Activated CD4-positive, alpha-beta memory T cell treated with anti-CD3 and anti-CD28 coated beads for 36 hours (primary cell): ENCODE measurements at places on chromosomes 1 and 21. TPM values are rescaled to one million over a fixed set of nuclear protein-coding genes. Genes with fewer than 3 reads are reported as not detected.

OR6N1 gene
- not detected for total RNA-seq

DNA sequence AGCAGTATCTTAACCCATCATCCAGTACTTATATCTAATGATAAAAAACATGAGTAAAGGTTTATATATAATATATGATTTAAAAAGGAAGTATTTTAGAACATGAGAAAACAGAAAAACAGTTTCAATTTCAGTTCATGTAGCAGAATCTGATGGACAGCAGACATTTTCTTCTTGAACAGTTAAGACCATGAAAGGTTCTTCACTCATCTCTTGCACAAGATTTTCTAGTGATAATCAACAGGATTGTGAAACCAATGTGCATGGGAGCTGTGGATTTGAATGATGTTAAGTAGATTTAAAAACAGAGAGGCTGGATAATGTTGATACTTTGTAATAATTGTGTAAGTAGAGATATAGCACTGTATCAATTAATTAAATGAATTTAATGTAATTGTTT, 1297.6 kb downstream of the BRINP3 start:
- no peak for DNase-seq

GJB5 gene
- not detected for total RNA-seq

GRCh38 chr1:152449661-152450060, 35.6 kb upstream of the CRNN start:
- no peak for DNase-seq

DNA sequence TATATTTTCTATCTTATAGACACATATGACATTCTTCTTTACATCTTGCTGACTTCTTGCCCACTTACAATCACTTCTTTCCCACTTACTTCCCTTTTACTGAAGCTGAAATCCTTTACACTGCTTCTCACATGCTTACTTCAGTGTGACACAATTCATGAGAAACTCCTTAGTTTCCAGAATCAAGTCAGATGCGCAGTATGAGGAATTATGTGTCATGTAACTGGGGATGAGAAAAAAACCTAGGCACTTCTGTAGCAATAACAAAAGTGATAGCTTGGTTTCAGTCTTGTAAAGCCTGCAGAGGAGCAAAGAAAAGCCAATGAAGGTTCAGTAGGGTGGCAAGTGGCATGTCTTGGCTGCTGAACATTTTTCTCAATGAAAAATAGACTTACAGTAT, 566.2 kb upstream of the RGS18 start:
- no peak for DNase-seq

NR0B2 gene
- not detected for total RNA-seq

DNA sequence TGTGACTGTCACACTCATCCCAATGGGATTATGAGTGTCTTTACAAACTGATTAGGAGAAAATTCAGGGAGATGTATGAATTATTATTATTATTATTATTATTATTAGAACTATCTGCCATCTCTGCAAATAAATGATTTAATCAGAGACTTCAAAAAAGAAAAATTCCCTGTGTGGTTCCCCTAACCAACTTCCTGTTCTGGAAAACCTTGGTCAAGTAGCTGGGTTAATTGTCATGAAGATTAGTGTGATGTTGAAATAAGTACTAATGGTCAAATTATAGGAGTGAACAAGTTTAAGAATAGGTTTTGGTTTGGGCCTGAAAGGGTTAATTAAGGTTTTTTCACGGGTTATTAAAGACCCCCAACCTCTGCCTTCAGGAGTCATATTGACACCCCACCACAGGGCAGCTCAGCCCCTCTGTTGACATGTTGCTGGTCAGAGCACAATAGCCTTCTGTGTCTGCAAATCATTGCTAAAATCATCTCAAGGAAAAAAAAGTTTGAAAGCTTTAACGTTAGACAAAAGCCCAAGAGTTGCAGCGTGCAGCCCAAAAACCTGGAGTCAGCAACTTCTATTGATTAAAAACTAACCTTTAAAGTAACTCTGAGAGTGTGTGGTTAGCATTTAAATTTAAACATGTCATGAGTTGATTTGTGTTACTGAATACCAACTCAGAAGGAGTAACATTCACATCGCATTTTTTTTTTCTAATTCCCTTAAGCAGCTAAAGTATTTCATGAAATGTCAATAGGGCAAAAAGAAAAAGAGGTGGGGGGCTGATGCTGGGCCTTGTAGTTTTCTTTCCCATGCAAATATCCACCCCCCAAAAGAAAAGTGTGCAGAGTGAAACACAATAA, 272.5 kb downstream of the TM2D1 start:
- DNase-seq: no peak

GRCh38 chr1:78902641-78903040, 103.9 kb downstream of the ADGRL4 start:
- no peak for DNase-seq

DNA sequence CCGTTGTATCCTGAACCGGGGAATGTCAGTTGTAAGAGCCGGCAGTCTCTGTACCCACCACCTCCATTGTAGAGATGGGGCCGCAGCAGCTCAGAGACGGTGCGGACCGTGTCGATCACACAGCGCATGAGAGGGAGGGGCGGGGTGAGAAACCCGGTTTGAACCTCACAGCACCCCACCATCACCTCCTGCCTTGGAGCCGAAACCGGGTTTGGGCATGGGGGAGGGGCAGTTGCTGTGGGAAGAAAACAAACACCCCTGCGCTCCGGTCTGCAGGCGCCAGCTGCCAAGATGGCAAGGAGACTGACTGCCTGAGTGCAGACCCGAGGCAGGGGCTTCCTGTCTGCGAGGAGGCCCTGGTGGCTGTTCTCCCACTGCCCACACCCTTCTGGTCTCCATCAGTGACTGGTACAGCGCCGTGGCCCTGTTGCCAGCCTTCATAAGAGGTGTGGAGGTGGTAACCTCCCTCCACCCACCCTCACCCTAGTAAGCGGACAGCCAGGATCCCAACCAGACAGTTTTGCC, 69.2 kb upstream of the SSBP3 start:
- peak; percentile 63 for DNase-seq

DNA sequence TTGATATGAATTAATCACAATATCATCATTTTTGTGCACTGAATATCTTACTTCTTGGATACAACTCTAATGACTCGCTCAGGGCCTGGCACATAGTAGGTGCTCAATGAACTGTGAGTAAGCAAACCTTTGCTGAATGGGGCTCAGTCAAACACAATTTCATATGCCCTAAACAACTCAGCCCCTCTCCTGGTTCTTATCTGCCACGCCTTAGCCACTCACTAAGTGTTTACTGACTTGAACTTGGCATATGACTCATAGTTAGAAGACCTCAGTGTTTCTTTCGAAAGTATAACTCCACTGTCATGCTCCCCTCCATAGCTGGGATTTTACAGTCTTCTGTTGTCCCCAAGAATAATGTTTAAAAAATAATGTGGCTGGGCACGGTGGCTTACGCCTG, 4.8 kb upstream of the IFNLR1 start:
- DNase-seq: peak; percentile 67

DNA sequence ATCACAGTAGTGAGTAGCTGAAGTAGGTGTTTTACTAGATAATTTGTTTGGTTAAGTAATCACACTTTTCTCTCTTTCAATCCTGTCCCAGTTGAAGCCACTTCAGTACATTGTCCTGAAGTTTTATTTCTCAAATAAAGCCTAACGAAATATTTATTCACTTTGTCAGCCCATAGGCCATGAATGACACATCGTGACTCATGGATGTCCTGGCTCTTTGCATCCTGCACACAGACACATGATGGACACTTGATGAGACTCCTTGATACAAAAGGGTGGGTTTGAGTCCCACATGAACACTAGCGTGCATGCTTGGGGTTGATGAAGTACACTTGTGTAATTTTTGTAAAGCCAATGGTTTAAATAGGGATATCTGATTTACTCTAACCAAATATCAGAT, 22.7 kb upstream of the LAMC2 start:
- no peak for DNase-seq

DNA sequence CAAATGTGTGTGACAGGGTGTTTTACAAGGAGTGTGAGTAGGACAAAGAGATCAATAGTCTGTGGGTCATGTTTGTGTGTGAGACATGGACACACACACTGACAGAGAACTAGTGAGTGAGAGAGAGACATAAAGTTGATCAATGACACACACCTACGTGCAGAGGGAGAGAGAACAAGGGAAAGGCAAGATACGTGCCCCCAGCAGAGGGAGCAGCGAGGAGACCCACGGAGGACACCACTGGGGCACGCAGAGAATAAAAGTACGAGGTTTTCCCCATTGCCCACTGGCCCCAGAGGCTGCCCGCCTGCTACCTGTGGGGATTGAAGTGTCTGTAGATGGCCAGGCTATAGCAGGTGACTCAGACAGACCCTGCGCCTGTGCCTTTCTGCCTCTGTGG, 130.2 kb upstream of the CSF3R start:
- no peak for DNase-seq

DNA sequence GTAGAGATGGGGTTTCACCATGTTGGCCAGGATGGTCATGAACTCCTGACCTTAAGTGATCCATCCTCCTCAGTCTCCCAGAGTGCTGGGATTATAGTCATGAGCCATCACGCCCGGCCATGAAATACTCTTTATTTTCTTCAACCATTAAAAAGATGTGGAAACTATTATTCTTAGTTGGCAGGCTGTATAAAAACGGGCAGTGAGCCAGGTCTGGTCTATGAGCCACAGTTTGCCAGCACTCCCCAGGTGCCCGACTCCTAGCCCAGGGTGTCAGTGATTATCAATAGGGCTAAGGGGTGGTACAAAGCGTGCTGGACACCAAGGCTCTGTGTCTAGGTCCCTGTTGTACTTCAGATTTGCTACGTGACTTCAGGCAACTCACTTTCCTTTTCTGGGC, 3.7 kb upstream of the TMEM61 start:
- DNase-seq: no peak

GLMN gene
- total RNA-seq: 13.3 TPM

DNA sequence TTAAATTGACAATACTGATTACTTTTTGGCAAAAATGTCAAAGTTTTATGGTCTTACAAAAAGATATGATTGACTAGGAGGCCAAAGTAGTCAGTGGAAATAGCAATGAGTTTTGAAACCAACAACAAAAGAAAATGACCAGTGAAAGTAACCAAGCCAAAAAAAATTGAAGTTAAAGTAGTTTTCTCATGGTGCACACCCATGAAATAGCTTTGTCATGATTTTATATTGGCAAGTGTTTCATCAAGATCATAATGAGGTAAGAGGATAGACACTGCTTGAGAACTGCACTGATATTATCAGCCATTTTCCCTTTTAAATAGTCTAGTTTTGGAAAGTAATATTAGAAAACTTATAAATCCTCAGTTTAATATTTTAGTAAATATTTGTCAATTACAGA, 206.2 kb upstream of the ADAMTS5 start:
- DNase-seq: no peak

DNA sequence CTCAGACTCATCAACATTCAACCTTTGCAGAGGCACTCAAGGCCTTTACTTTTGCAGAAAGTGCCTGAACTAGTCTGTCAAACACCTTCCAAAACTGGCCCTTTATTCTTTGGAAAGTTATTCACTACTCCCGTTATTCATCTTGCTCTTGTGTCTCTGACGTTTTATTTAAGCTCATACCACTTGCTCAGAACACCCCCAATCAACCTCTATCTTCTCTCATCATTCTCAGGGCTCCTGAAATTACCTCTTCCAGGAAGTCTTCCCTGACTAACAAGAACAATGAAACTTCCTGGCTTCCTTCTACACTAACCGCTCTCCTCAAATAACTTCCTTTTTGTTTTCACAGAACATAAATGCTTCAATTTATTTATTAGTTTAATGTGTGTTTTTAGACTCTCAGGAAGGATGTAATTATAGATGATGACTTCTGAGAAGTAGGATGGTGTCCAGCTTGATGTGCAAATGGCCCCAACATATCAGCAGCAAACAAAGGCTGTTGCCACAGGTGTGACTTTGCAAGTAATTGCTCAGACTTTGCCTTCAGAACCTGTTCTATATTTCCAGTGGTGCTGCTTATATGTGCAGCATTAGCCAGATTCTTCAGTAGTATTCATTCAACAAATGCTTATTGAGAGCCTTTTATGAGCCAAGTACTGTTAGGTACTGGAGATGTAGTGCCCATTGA, 22.8 kb upstream of the BATF3 start:
- DNase-seq: peak; percentile 37

F3 gene
- total RNA-seq: 0.15 TPM

CYP4A22 gene
- total RNA-seq: not detected

DNA sequence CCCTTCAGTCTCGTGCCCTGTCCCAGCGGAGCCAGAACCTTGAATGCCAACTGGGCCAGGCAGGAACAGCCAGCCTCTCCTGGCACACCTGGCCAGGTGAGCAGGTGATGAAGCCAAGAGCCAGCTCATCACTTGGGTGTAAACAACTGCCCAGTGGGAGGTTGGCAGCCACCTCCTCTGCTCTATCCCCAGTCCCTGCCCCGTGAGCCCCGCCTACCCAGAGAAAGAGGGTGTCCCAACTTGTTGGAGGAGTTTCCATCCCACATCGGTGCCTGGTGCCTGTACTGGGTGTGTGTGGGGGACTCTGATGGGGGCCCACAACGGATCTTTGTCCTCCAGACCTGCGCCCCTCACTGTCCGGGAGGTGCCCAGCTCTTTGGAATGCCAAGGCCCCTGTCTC, 17.8 kb upstream of the FAM131C start:
- DNase-seq: no peak

DNA sequence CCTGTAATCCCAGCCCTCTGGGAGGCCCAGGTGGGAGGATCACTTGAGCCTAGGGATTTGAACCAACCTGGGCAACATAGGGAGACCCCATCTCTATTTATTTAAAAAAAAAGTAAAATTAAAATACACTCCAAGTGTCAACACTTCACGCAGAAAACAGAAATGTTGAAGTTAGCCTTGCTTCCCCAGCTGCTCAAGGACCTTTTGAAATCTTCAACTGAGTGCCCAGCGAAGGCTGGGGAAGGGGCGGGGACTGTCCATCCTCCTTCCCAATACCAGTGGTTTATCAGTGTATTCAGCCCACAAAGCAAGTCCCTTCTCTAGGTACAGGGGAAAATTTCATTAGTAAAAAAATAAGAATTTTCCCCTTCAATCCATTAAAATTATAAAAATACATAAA, 2.2 kb upstream of the DNAJC28 start:
- DNase-seq: no peak

DIPK1A gene
- 8.7 TPM for total RNA-seq

ACKR1 gene
- not detected for total RNA-seq

DNA sequence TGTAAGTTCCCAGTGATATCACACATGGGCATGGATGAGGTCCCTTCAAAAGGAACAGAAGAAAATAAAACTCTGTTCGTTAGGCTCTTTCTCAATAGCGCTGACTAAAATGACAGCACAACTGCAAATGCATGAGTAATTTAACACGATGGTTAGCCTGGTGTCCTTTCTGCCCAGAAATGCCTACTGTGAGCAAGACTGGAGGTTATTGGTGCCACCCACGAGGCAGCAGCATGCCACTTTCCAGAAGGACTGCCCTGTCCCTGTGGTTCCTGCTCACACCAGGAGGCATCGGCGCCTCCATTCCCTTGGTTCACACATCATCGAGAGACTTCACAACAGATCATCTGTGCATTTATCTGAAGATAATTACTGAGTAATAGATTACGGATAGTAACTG, 26.2 kb downstream of the VPS26C start:
- no peak for DNase-seq

AVPR1B gene
- not detected for total RNA-seq
